ENCODE measurements at places on chromosomes 16 and 17. TPM values are rescaled to one million over a fixed set of nuclear protein-coding genes. Genes with fewer than 3 reads are reported as not detected.

- H3K4me1 ChIP-seq = no peaks in the 10 kb centered on the region
- DNase-seq = no peak
- H3K4me3 ChIP-seq = no peak overlapping the region
- no peaks in the 10 kb centered on the region for H3K27me3 ChIP-seq
- no peaks in the 10 kb centered on the region for H3K36me3 ChIP-seq
Measured at GRCh38 chr17:17710728-17711541, 29.7 kb downstream of the RAI1 start.

GRCh38 chr17:79415909-79416308 lies 194.9 kb downstream of the RBFOX3 start:
- no peak overlapping the region for H3K4me3 ChIP-seq
- H3K4me1 ChIP-seq = no peaks in the 10 kb centered on the region
- no peaks in the 10 kb centered on the region for H3K27me3 ChIP-seq
- no peak overlapping the region for H3K27ac ChIP-seq

DNA sequence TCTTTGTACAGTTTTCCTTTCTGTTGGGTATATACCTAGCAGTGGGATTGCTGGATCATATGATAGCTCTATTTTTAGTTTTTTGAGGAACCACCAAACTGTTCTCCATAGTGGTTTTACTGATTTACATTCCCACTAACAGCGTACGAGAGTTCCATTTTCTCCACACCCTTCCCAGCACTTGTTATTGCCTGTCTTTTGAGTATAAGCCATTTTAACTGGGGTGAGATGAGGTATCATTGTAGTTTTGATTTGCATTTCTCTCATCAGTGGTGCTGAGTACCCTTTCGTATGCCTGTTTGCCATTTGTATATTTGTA lies 887 bp upstream of the EVI2B start:
- H3K27ac ChIP-seq = peak overlapping the region; percentile 51
- DNase-seq = no peak
- H3K36me3 ChIP-seq = no peaks in the 10 kb centered on the region
- H3K27me3 ChIP-seq = no peaks in the 10 kb centered on the region

- H3K4me1 ChIP-seq = peaks cover 9% of the 10 kb centered on the region
- H3K4me3 ChIP-seq = no peak overlapping the region
- DNase-seq = no peak
- H3K27ac ChIP-seq = no peak overlapping the region
- no peaks in the 10 kb centered on the region for H3K27me3 ChIP-seq
Measured at GRCh38 chr16:84816485-84816884, 3.3 kb upstream of the CRISPLD2 start.

- H3K4me3 ChIP-seq = no peak overlapping the region
- H3K27me3 ChIP-seq = no peaks in the 10 kb centered on the region
- DNase-seq = no peak
- H3K4me1 ChIP-seq = no peaks in the 10 kb centered on the region
Measured at GRCh38 chr16:59881376-59881775, 1147.3 kb upstream of the GOT2 start.

DNA sequence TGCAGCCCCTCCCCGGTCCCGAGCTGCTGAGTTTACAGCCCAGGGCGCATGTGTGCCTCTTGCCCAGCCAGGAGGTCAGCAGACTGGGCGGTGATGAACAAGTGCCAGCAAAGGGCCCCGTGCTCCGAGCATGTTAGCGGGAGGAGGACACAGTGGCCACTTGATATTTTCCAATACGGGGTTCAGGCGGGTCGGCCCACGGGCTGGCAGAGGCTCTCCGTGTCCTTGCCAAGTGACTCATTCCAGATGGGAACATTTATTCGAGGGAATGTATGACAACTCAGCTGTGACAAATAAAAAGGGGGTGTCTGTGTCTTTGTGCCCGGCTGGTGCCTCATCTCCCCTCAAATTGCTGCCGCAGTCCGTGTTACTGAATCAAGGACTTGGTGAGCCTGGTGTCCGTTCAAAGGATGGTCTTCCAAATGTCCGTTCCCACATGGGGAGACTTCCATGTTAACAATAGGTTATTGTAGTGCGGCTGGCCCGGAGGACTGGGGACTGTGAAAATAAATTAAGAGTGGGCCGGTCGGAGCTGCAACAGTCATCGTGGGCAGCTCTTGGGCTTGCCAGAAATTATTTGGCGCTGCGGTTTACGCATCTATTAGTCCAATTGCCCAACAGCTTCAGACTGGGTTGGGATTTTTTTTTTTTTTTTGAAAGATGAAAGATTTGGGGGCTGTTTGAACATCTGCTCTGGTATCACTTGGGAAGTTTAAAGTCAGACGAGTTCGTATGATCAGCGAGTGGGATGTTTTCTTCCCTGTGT lies 174.0 kb upstream of the CIBAR2 start:
- no peak for DNase-seq
- no peak overlapping the region for H3K27ac ChIP-seq
- H3K4me3 ChIP-seq = no peak overlapping the region
- no peaks in the 10 kb centered on the region for H3K36me3 ChIP-seq
- H3K27me3 ChIP-seq = no peaks in the 10 kb centered on the region

GRCh38 chr17:13078591-13079385 lies 61.0 kb upstream of the ELAC2 start:
- no peaks in the 10 kb centered on the region for H3K4me1 ChIP-seq
- no peaks in the 10 kb centered on the region for H3K36me3 ChIP-seq
- no peaks in the 10 kb centered on the region for H3K27me3 ChIP-seq
- no peak for DNase-seq
- H3K4me3 ChIP-seq = no peak overlapping the region

DNA sequence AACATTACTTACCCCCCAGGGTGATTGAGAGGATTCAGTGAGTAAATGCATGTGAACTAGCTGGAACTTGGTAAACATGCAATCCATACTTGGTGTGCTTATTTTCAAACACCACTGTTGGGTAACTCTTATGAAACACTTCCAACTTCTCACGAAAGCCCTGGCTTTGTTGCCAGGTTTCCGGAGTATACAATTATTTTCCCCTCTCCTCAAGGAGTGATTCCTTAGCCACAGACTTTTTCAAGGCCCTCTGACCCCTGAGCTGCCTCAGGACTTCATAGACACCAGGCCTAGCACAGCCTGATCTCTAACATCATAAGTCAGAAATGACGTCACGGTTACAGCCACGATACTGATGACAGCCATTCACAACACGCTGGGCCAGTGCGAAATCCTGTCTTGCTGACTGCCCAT lies 27.6 kb downstream of the HSD17B2 start:
- no peaks in the 10 kb centered on the region for H3K27me3 ChIP-seq
- no peaks in the 10 kb centered on the region for H3K4me1 ChIP-seq
- H3K36me3 ChIP-seq = no peaks in the 10 kb centered on the region
- no peak overlapping the region for H3K27ac ChIP-seq

DNA sequence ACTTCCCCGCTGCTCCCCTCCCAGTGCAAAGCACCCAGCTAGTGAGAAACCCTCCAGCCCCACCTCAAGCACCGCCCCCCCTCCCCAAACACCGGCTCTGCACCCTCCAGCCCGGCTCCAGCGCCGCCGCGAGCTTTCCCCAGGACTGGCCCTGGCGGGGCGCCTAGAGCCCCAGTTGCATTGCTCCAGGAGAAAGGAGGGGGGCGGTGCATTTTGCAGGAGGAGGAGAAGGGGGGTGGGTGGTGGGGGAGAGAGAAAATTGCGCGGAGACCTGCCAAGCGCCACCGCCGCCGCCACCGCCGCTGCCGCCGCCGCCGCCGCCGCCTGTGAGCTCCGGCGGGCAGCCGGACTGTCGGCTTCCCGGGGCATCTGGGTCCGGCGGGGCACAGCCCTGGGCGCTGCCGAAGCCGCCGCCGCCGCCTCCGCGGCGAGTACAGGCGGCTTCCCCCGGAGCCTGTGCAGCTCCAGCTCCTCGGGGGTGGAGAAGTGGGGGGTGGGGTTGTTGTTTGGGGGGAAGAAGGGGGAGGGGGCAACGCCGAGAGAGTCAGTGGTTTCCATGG lies 333 bp upstream of the NOG start:
- H3K27me3 ChIP-seq = no peaks in the 10 kb centered on the region
- peak overlapping the region; percentile 83 for H3K4me3 ChIP-seq
- peaks cover 6% of the 10 kb centered on the region for H3K4me1 ChIP-seq
- peak overlapping the region; percentile 71 for H3K27ac ChIP-seq
- no peaks in the 10 kb centered on the region for H3K36me3 ChIP-seq

- no peak for DNase-seq
- H3K27ac ChIP-seq = no peak overlapping the region
- H3K4me1 ChIP-seq = no peaks in the 10 kb centered on the region
- H3K27me3 ChIP-seq = no peaks in the 10 kb centered on the region
Measured at GRCh38 chr16:15907863-15908478, 19.6 kb upstream of the CEP20 start.

DNA sequence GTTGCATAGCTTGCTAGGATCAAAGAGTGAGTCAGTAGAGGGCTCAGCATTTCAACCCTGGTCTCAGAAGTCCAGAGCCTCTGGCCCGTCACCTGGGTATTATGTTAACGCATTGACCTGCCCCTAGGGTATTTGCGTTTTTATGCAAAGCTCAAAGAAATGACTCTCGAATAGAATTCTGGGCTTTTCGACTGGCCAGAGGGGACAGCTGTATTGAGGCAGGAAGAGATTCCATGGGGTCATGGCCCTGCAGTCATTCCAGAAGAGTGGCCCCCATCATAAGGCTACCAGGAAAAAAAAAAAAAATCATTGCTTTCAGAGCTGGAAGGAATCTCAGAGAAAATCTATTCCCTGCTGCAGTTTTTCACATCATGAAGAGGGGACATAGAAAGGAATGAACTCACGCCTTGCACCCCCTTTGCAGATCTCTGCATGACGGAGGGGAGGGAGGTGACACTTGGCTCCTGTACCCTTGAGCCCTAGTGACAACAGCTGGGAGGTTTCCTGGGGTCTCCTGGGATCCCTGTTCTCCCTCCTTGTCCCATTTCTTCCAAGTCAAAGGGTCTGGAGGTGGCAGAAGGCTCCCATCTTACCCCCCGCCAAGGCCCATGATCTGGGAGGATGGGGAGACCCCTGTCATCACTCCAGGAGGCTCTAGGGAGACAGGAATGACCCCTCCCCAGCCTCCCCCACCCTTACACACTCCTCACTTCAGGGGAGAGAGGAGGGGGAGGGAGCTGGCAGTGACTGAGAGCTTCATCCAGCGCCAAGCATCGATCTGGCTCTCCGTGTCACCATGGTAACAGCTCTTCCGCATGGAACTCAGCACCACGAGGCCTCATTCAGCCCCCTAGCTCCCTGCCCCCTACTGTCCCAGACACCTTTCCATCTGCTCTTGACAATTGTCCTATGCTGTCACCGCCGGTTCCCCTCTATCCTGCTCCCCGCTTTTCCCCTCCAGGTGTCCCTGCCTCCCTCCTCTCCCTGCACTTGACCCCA lies 35.8 kb downstream of the GP2 start:
- DNase-seq = no peak
- no peaks in the 10 kb centered on the region for H3K36me3 ChIP-seq
- no peak overlapping the region for H3K27ac ChIP-seq
- H3K4me1 ChIP-seq = no peaks in the 10 kb centered on the region

DNA sequence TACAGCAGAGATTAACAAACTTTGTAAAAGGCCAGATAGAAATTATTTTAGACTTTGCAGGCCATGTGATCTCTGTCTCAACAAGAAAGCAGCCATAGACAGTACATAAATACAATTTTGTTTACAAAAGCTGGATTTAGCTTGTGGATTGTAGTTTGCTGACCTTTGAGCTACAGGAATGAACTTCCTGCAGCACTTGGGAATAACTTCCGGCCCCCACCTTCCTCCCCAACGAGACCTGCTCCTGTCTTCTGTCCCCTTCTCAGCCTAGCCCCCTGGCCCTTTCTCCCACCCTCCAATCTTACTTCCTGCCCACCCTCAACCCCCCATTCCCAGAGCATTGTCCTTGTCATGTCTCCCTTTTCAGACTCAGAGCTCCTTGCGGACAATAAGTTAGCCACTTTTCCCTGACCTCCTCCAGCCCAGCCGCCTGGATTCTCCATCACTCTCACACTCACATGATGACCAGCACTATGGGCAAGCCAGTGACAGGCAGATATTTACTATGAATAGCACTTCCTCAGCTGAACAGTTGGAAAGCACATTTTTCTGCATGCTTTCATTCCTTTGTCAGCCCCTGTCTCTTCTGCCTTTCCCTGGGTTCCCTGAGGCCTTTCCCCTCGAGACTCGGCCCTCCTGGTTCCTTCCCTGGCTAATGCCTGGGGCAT lies 27.6 kb upstream of the DLX3 start:
- H3K4me3 ChIP-seq = no peak overlapping the region
- H3K4me1 ChIP-seq = peaks cover 8% of the 10 kb centered on the region
- H3K27me3 ChIP-seq = peaks cover 6% of the 10 kb centered on the region
- no peaks in the 10 kb centered on the region for H3K36me3 ChIP-seq
- no peak for DNase-seq

GRCh38 chr17:76365256-76365903 lies 11.7 kb upstream of the PRPSAP1 start:
- no peaks in the 10 kb centered on the region for H3K27me3 ChIP-seq
- no peak overlapping the region for H3K27ac ChIP-seq
- H3K4me3 ChIP-seq = no peak overlapping the region
- DNase-seq = no peak
- H3K36me3 ChIP-seq = no peaks in the 10 kb centered on the region

GRCh38 chr16:79845033-79845733 lies 244.6 kb upstream of the MAF start:
- no peaks in the 10 kb centered on the region for H3K36me3 ChIP-seq
- no peaks in the 10 kb centered on the region for H3K27me3 ChIP-seq
- no peaks in the 10 kb centered on the region for H3K4me1 ChIP-seq
- no peak overlapping the region for H3K4me3 ChIP-seq
- H3K27ac ChIP-seq = no peak overlapping the region
- no peak for DNase-seq

DNA sequence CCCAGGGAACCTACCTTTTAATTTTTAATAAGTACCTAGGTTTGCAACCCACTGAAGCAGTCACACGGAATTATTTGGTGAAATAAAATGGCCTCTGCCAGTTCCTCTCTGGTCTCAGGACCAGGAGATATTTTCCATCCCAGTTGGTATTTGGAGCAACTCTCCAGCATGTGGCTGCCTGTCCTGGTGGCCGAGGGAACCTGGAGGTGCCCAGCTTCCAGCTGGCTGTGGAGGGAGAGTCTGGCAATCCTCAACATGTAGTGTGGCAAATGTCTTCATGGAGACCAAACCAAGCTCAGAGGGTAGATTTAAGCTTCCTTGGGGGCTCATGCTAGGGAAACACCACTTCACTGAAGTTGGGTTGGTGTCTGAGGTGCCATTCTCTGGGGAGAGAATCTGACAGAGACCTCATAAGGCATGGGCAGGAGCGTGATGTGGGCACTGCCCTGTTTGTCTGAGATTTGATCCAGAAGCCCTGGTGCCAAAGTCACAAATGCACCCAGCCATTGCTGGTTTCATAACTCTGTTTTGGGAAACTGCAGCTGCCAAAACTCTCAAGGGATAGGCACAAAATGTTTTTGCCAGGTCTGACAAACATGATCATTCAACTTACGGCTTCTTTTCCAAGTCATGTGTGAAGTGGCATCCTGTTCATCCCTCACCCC lies 2.8 kb downstream of the MT1X start:
- no peaks in the 10 kb centered on the region for H3K36me3 ChIP-seq
- no peak overlapping the region for H3K27ac ChIP-seq
- no peak overlapping the region for H3K4me3 ChIP-seq
- DNase-seq = no peak
- H3K27me3 ChIP-seq = no peaks in the 10 kb centered on the region

GRCh38 chr16:89507214-89507833 lies 879 bp upstream of the SPG7 start:
- H3K4me1 ChIP-seq = peaks cover 33% of the 10 kb centered on the region
- no peaks in the 10 kb centered on the region for H3K27me3 ChIP-seq
- DNase-seq = no peak
- H3K27ac ChIP-seq = peak overlapping the region; percentile 86
- H3K4me3 ChIP-seq = peak overlapping the region; percentile 64
- H3K36me3 ChIP-seq = peaks cover 20% of the 10 kb centered on the region

- DNase-seq = peak; percentile 71
- peaks cover 64% of the 10 kb centered on the region for H3K4me1 ChIP-seq
- H3K27ac ChIP-seq = peak overlapping the region; percentile 96
- H3K27me3 ChIP-seq = no peaks in the 10 kb centered on the region
Measured at GRCh38 chr17:45229681-45230409, 8.2 kb downstream of the FMNL1 start.

Gene DHRS13
- total RNA-seq = 51.3 TPM

Gene HS3ST3B1
- 29.2 TPM for total RNA-seq

Gene PRSS33
- not detected for total RNA-seq

Gene SPNS2
- total RNA-seq = 0.19 TPM

Gene TBC1D3E
- total RNA-seq = not detected

Measured in naive thymus-derived CD4-positive, alpha-beta T cell (primary cell).